ENCODE measurements at places on chromosomes 3 and 15. TPM values are rescaled to one million over a fixed set of nuclear protein-coding genes. Genes with fewer than 3 reads are reported as not detected.

DNA sequence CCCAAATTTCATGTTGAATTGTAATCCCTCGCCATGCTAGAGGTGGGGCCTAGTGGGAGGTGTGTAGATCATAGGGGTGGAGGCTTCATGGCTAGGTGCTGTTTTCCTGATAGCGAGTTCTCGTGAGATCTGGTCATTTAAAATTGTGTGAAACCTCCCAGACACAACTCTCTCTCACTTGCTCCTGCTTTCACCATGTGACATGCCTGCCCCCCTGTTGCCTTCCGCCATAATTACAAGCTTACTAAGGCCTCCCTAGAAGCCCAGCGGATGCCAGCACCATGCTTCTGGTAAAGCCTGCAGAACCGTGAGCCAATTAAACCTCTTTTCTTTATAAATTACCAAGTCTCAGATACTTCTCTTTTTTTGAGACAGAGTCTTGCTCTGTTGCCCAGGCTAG, 36.0 kb downstream of the CCDC54 start:
- no peak for DNase-seq
- H3K4me3 ChIP-seq, result no peak overlapping the region
- no peak overlapping the region for H3K27ac ChIP-seq

Gene BSN
- polyA plus RNA-seq, result not detected

Gene CERS3
- polyA plus RNA-seq, result 0.20 TPM

DNA sequence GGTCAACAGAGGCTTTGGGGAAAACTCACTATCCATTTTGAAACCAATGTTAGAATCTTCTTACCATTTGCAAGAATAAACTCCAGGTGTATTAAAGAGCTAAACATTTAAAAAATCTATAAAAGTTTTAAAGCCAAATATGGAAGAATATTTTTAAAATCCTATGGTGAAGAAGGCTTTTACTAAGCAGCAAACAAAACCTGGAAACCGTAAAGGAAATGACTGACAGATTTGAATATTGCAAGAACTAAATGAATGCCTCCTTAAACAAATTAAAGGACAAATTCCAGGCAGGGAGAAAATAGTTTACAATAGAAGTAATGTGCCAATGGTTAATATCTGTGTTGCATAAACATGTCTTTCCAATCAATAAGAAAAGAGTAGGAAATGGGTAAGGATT, 68.1 kb downstream of the KLF15 start:
- no peaks in the 10 kb centered on the region for H3K36me3 ChIP-seq
- no peak overlapping the region for H3K27ac ChIP-seq
- DNase-seq, result no peak
- peaks cover 6% of the 10 kb centered on the region for H3K4me1 ChIP-seq

Gene TF
- polyA plus RNA-seq, result 0.34 TPM

DNA sequence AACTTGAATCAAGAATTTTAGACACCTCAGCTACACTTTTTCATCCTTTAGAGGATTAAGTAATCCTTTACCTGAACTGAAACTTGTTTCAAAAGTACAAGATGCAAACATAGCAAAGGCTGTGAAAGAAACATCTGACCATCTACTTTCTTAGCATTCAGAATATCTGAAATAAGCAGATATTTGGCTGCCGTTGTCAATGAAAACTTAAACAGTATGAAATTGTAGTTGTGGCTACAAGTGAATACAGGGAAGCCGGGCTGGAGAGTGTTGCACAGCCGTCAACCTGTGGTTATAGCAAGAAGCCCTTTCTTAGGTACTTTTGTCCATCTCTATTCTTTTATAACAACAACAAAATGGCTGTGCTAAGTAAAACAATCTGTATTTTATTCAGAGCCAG, 6.9 kb upstream of the CX3CR1 start:
- no peak overlapping the region for H3K4me3 ChIP-seq
- no peak overlapping the region for H3K27ac ChIP-seq

Gene FETUB
- polyA plus RNA-seq, result not detected

Gene CCDC39
- polyA plus RNA-seq, result not detected

DNA sequence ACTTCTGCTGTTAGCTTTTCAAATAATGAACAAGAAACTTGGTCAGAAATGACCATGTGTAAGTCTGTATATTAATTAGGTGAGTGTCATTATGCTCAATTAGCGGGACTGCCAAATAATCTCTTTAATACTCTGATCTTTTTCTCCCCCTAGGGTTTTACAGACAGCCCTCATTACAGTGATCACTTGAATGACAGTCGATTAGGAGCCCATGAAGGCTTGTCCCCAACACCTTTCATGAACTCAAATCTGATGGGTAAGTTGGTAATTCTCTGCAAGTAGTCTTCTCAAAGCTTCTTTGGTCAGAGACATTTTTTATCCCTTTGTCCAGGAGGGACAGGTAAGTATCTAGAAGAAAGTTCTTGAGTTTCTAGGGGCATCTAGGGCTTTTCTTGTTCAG, 173.2 kb downstream of the TCF12 start:
- no peaks in the 10 kb centered on the region for H3K36me3 ChIP-seq
- H3K4me3 ChIP-seq, result no peak overlapping the region
- H3K27ac ChIP-seq, result peak overlapping the region; percentile 27

DNA sequence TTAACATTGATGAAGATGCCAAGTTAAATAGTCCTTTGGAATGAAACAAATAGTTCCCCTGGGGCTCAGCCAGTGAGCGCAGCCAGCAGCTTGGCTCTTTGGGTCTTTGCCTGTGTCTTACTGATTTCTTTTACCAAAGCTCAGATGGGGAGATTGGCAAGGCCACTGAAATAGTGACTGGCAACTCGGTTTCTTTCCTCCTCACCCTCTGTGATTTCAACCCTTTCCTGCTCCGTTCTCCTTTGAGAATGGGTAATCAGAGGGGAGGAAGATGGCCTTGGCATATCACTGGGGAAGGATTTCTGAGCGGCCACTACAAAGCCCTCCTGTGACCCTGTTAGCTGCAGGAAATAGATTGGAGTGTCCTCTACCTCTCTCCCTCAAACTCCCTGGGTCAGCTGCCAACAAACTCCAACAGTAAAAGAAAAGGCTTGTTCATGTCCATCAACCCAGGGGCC, 337.1 kb upstream of the LRRFIP2 start:
- H3K27ac ChIP-seq, result no peak overlapping the region
- H3K4me1 ChIP-seq, result no peaks in the 10 kb centered on the region
- H3K27me3 ChIP-seq, result no peaks in the 10 kb centered on the region
- H3K4me3 ChIP-seq, result no peak overlapping the region

- no peaks in the 10 kb centered on the region for H3K27me3 ChIP-seq
- peak; percentile 86 for DNase-seq
- peaks cover 35% of the 10 kb centered on the region for H3K4me1 ChIP-seq
- H3K4me3 ChIP-seq, result peak overlapping the region; percentile 83
- no peaks in the 10 kb centered on the region for H3K36me3 ChIP-seq
- peak overlapping the region; percentile 87 for H3K27ac ChIP-seq
These were observed 38.0 kb upstream of the XCR1 start for GRCh38 chr3:46065294-46065705.

GRCh38 chr3:188568736-188569135, 414.8 kb downstream of the LPP start:
- DNase-seq, result no peak
- H3K4me1 ChIP-seq, result peaks cover 15% of the 10 kb centered on the region
- H3K4me3 ChIP-seq, result no peak overlapping the region
- no peaks in the 10 kb centered on the region for H3K27me3 ChIP-seq

Gene CHRNA3
- not detected for polyA plus RNA-seq

Gene GRM2
- polyA plus RNA-seq, result not detected

Data from naive thymus-derived CD8-positive, alpha-beta T cell (primary cell).